ENCODE measurements at places on chromosomes 6 and 20.

DNA sequence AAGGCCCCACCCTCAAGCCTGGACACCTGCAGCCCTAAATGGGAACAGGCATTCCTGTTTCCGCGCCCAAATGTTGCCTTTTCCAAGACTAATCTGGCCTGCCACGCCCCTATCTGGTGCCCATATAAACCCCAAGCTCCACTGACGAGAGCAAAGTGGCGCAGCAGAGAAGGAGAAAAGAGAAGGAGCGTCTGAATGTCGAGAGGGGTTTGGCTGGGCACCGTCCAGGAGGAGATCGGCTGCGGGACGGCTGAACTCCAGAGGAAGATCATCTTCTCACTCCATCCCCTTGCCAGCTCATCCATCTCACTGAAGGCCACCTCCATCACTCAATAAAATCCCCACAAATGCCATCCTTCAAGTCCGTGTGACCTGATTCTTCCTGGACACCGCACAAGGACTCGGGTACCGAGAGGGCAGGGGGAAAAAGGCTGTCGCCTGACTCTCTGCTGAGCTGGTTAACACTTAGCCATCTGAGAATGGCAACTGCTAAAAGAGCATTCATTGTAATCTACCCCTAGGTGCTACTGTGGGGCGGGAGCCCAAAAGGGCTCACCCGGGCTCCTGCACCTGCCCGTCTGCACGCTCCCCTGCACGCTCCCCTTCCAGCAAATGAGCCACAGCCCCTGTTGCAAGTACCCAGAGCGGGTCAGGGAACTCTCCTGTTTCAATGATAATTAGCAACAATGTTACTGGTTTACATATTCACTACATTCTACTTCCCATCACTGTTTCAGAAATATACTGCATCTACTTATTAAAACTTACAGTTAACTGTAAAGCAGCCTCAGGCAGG lies 23.5 kb downstream of the TAF4 start:
- DNase-seq: no peak

DNA sequence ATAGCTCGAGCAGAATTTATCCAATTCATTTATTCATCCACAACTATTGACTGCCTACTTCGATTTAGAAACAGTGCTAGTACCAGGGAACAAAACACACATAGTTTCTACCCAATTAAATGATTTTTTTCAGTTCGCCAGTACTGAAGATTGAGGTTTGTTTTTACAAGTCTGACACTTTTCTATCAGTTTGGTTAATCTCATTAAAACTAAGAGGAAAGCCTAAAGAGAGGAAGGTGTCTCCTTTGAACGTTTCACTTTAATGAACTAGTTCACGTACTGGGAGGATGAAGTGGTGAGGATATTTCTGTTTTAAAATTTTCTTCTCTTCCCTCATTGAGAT lies 570 bp upstream of the ANKS1A start:
- no peak for DNase-seq

DNA sequence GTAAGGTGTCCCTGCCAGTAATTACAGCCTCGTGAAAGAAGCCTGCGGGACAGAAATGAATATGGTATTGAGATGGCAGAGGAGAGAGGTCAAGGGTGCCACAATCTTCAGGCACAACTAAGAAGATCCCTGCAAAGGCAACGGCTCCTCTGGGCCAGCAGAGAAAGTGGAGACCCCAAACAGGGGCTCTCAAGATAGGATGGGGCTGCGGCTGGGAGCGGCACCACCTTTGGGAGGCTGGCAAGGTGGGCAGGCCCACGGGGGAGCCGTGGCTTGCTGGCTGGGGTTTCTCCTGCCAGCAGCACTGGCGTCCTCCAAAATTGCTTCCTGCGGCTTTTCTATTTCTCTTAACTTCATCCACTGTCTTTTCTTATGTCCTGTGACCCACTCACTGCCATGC lies 183.6 kb upstream of the QKI start:
- DNase-seq: no peak

DNA sequence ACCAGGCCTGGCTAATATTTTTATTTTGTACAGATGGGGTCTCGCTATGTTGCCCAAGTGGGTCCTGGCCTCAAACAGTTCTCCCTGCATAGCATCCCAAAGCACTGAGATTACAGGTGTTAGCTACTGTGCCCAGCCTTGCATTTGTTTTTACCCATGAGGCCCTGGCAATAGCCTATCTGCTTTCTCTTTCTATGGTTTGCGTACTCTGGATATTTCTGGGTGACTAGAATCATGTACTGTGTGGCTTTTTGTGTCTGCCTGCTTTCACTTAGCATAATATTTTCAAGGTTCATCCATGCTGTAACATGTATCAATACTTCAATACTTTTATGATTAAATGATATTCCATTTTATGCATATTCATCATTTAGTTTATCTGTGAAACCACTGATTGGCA lies 451.7 kb downstream of the GRIK2 start:
- DNase-seq: no peak

Data from progenitor cell of endocrine pancreas (in vitro differentiated cells).